Thymus (tissue), 14 donors: ENCODE measurements at places on chromosomes 13 and 19. TPM values are rescaled to one million over a fixed set of nuclear protein-coding genes. Genes with fewer than 3 reads are reported as not detected.

The ZNF100 gene
- polyA plus RNA-seq, result 5.3 TPM

- no peak for DNase-seq
These were observed 363.1 kb downstream of the EFNB2 start for GRCh38 chr13:106172176-106172905.

DNA sequence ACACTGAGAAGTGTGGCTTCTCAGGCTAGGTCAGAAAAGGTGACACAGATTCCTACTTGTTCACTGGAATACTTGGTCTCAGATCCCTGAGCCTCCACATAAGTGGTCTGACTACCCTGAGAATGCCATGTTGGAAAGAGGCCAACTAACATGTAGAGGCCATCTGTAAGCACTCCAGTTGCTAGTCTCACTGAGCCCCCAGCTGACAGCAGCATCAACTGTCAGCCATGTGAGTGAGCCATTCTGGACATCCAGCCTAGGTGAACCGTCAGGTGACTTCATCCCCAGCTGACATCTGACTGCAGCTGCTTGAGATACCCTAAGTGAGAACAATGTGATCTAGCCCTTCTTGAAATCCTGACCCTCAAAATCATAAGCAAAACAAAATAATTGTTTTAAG, 18.1 kb upstream of the ARL11 start:
- no peak for DNase-seq

DNA sequence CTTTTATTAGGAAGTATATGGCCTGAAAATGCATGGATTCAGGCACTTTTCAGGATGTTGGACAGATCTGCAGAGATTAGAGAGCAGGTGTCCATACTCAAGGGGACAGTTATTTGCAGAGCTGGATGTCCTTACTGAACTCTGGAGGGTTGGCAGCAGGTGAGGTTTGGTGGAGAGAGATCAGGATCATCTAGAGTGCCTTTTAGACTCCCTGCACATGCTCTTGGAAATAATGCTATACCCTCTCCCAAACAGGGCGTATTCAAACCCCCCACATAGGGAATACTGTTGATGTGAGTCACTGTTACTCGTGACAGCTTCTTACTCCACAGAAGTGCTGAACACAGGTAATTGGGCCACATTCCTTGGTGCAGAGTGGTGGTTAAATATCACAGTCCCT, 725.7 kb upstream of the SGCG start:
- no peak for DNase-seq

- DNase-seq, result no peak
These were observed 26.8 kb downstream of the SKA3 start for GRCh38 chr13:21149568-21149967.

DNA sequence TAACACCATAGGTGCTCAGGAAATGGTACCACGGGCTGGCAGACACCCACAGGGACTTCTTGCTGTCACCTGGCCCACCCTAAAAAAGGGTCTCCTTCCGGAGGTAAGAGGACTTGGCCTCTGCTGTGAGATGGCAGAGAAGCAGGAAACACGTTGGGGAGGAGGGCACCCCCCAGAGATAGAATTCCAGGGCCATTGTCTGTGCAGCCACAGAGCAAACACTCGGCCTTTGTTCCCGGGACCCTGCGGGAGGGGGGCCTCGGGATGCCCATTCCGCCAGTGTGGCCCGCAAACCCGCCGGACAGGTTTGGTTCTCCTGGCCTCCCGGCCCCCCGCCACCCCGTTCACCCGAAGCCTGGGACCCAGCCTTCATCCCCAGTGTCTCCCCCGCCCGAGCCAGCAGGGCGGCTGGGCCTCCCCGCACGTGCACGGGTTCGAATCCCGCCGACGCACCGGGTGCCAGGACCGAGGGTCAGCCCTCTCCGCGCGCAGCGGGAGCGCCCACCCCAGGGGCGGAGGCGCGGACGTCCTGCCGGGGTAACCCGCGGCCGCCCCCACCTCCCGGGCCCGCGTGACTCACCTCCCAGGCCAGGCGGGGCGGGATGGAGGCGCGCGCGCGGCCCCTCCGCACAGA, 714 bp downstream of the PLPP2 start:
- DNase-seq, result no peak
